ENCODE measurements at places on chromosomes 2 and 18.

- DNase-seq, result no peak
Measured at GRCh38 chr2:120100627-120101026, 87.8 kb downstream of the EPB41L5 start.

GRCh38 chr2:28435241-28435640 lies 42.6 kb downstream of the FOSL2 start:
- no peak for DNase-seq

DNA sequence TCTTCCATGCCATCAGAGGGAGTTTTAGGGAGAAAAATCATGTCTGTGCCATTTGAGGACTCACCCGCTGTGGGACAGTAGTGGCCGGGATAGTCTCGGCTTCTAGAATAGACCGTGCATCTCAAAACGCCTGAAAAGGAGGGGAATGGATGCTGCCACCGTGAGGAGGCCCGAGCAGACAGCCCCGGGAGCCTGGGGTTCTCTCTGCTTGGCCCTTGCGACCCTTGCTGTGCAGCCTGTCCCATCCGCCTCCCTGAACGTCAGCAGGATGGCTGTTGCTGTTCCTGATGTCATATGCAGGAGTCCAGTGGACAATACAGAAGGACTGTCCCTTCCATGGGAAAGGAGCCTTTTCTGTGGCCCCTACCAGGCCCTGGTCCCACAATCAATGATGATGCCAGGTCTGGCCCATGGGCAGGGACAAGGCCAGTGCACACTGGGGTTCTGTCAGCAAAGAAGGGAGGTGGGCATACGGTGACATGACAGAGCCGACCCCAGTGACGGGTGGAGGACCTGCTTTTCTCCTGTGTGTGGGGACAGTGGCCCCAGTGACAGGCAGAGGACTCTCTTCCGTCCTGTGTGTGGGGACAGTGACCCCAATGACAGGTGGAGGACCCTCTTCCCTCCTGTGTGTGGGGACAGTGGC lies 58.8 kb downstream of the ACKR3 start:
- DNase-seq, result no peak

GRCh38 chr18:25186871-25187270 lies 165.1 kb downstream of the ZNF521 start:
- no peak for DNase-seq

DNA sequence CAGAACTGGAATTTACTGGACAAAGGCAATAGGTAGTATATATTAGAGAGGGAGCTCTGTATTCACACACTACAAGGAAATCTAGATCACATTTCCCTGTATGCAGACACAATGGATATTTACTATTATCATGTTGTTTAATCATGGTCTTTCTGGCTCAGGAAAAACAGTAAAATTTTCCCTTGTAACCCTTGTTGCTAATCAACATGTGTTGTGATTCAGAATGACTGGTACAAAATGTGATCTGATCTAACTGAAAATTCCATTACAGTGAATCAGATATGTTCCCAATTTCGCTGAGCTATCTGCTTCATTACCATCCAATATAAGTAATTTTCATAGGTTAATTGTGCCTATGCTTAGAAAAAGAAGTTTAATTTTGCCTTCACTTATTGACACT lies 1109.7 kb downstream of the LRP1B start:
- no peak for DNase-seq

DNA sequence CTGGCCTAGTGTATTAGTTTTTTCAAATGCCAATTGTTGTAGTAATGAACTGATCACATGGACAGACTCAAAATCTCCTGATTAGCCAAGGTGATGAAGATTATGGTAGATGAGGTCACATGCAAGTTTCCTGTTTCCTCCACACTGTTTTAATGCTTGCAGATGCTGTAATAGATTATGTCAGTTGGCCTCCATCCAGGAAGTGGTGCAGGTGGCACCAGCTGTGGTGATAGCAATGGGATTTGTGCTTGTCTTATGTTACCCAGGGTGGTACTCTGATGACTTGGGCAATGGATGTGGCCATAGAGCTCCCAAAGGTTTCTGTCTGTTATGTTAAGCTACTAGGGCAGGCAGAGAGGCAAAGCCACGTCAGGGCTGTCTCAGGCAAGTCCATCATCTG lies 332.9 kb upstream of the DDX18 start:
- DNase-seq, result no peak

- no peak for DNase-seq
Measured at GRCh38 chr2:189465076-189465475, 23.8 kb downstream of the WDR75 start.

- DNase-seq, result no peak
Measured at GRCh38 chr2:127610561-127610960, 35.4 kb upstream of the GPR17 start.

DNA sequence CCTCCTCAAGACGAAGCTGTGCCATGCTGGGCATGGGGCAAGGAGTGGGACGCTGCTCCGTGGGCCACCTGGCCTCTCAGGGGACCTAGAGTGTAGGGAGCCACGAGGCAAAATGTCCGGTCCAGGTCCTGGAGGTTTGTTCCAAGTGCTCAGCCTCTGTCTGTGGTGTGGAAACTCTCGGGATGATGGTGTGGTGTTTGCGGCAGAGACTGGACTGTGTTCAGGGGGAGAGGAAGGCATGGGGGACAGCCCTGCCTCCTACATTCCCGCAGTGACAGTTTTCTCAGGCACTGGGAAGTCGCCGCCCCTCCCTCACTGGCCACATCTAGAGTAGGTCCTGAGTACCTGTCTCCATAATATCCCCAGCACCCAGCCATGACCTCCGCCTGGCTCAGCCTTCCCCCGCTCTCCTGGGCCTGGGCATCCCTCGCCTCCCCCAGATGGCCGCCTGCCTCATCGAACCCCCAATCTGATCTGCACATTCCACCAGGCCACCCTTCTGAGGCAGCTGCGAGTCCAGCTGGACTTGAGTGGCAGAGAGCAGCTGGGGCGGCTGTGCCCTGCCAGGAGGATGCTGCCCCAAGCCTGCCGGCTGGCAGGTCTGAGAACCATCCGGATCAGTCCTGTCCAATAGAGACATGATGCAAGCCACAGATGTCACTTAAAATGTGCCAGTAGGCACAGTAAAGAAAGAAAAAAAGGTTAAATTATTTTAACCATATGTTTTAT lies 6.2 kb downstream of the KCNIP3 start:
- no peak for DNase-seq

DNA sequence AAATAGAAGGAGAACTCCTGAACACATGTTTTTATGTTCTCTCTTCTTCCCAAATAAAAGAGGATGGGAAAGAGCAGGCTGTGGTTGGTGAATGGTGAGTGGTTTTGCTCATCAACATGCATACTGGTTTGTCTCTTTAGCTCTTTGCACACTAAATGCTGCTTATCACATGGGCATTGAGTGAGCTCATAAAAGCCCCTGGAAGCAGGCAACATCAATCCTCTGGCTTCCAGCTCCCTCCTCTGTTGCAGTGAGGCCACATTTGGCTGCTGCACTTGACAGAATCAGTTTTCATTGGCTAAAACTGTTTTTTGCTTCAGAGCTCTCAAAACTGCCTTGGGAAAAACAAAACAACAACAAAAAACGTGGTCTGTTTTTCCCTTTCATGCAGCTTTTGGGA lies 1308.2 kb upstream of the NRXN1 start:
- DNase-seq, result no peak

- DNase-seq, result no peak
Measured at GRCh38 chr18:78393086-78393862, 586.3 kb upstream of the SALL3 start.

DNA sequence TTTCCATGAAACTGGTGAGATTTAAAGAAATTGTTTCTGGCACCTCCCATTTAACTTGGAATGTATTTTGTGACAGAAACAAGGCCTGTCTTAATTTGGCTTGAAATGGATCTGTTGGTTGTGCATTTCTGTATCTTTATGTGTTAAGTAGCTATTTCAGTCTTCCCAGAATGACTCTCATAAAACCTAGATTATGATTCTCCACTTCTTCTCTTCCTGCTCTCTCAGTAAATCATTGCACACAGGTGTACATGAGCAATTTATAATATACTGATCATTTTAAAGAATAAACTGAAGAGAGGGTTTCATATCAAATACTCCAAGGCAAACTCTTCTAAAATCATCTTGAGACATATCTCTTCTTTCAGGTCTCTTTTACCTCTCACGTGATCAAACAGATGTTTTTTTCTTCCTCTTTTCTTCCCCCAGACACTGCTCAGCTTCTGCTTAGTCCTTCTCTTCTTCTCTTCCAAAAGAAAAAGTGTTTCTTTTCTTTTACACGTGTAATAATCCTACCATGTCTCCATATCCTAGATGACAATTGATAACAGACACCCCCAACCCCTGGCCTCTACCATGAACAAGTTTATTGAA lies 112.0 kb downstream of the PPP1R1C start:
- DNase-seq, result no peak

GRCh38 chr2:30191819-30192271 lies 39.5 kb upstream of the LBH start:
- DNase-seq, result no peak

DNA sequence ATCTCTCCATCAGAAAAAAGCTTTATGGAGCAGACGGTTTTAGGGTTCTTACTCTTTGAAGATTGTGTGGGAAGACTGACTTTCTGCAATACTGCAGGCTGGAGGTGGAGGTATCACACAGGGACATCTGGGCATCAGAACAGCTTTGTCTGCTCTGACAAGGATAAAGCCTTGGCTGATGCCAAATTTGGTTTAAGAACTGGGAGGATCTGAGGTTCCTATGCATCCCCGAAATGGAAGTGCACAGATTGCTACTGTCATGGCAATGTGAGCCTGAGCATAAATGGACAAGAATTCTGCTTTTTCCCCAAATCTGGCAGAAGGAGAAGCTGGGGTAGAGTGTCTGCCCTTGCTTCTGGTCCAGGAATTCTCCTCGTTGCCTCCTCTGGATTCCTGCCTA lies 424.3 kb downstream of the SLC4A3 start:
- no peak for DNase-seq

GRCh38 chr2:9653485-9654271 lies 22.9 kb upstream of the YWHAQ start:
- no peak for DNase-seq

GRCh38 chr2:224022486-224022885 lies 16.6 kb downstream of the SERPINE2 start:
- no peak for DNase-seq

DNA sequence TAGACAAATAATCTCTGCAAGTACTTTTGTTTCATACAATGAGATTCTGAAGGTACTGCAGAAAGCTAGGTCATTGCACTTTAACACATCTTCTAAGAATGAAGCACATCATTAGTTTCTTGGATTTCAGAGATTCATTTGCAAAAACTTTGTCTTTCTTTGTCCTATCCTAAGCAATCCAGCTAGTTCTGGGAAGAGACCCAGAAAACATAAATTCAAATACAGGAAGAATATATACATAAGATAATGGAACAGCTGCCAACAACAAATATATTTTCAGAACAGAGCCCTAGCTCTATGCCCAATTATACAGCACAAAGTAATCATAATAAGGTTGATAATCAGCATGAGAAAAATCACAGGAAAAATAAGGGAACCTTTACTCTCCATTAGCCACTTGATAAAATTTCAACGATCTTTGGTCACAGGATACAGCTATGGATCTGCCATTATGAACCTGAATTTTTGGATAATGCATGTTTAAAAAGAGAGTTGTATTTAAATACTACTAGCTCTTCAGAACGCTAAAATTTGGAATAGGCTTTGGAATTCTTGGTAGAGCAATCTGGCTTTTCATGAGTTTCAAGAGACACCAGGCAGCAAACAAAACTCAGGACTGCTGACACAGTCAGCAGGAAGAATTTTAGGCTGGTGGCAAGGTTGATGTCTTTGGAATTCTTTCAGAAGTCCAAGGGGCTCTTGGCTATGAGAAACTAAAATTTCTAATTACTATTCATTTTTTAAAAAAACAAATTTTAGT lies 250.4 kb upstream of the SMIM21 start:
- no peak for DNase-seq

DNA sequence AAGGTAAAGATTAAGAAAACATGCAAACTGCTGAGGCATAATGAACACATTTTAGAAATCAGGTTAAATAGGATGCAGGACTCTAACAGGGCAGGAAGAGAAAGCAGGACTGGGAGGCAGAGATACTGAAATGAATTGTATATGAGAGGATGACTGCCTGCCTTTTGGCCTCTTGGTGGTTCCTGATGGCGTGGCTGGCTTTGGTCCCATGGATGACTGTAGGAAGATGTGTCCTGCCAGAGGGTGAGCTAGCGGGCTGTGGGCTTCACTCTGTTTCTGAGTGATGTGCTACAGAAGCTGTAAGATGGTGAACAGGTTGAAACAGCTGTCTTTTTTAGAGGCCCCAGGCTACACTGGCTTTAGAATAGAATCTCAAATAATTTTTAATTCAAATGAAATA lies 517.0 kb downstream of the SLC4A3 start:
- no peak for DNase-seq

GRCh38 chr2:162172802-162173370 lies 20.8 kb upstream of the GCG start:
- no peak for DNase-seq

DNA sequence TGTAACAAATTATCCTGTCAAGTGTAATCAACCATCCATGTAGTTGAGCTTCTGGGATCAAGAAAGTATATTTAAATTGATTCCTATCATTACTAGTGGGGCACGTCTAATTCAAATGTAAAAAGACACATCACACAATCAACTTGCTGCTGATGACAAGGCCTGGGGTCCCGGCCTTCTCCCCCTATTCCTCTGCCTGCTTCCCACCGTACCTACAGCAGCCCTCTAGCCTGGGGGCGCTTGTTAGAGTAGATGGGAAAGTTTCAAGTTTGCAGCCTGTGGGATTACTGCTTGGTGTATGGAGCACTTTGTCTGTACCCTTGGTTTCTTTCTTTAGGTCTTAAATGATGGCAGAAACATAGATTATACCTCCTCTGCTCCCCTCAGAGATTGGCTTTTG lies 333.3 kb upstream of the KYNU start:
- no peak for DNase-seq

DNA sequence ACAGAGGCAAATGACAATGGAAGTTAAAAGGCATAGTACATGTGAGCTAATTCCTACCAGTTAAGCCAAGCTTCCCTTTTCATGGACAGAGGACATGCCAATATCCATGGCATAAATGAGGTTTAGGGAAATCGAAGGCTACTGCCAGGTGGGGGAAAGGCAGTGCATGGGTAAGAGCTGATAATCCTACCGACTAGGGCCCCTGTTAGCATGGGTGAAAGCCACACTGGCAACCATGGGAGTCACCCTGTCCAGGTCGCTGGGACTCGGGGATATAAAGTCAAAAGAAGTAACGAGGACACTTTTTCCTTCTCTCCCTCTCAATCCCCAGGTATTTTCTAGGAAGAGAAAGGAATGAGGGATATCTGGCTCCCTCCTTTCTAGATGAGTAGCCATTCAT lies 83.7 kb upstream of the CDH19 start:
- no peak for DNase-seq

DNA sequence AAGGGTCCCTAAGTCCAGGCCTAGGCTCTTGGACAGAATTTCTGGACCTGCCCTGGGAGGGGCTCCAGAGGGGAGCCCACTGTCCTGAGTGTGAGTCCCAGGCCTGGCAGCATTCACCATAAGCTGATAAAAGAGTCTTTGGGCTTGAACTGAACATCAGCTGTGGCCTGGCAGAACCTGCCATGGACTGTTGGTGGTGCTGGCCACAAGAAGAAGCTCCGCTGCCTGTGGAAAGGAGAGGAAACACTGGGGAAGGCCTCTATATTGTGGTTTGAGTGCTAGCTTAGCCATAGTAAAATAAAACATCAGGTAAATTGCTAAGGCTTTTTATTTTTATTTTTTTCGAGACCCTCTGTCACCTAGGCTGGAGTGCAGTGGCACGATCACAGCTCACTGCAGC lies 20.9 kb upstream of the BAZ2B start:
- no peak for DNase-seq

GRCh38 chr2:36530983-36531354 lies 67.0 kb downstream of the FEZ2 start:
- DNase-seq, result no peak

GRCh38 chr2:44392338-44392943 lies 30.7 kb downstream of the CAMKMT start:
- DNase-seq, result no peak

Measured in right kidney (tissue), 9 donors.